ENCODE measurements at places on chromosomes 16 and 17.

GRCh38 chr17:4340914-4341615 lies 25.4 kb downstream of the UBE2G1 start:
- DNase-seq = peak; percentile 20

DNA sequence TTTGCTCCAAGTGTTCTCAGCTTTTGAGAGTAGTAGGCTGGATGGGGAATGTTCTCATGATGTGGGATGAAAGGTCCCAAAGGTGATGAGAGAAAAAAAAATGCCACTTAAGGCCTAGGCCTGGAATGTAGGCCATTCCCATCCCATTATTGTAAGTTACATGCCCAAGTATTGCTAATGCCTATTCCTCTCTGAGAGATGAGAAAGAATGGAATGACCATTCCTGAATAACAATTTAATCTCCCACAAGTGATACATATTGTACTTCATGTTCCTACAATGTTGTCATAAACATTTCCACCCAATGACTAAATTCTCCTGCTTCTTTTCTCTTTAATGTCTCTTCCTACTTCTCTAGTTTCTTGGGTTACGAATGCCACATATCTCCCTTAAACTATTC lies 102.8 kb upstream of the KCNJ16 start:
- no peak for DNase-seq

- no peak for DNase-seq
Measured at GRCh38 chr17:37825851-37826250, 81.0 kb upstream of the HNF1B start.

- DNase-seq = no peak
Measured at GRCh38 chr17:34151102-34151501, 104.0 kb upstream of the CCL2 start.

GRCh38 chr17:69516911-69517310 lies 102.4 kb downstream of the MAP2K6 start:
- no peak for DNase-seq

DNA sequence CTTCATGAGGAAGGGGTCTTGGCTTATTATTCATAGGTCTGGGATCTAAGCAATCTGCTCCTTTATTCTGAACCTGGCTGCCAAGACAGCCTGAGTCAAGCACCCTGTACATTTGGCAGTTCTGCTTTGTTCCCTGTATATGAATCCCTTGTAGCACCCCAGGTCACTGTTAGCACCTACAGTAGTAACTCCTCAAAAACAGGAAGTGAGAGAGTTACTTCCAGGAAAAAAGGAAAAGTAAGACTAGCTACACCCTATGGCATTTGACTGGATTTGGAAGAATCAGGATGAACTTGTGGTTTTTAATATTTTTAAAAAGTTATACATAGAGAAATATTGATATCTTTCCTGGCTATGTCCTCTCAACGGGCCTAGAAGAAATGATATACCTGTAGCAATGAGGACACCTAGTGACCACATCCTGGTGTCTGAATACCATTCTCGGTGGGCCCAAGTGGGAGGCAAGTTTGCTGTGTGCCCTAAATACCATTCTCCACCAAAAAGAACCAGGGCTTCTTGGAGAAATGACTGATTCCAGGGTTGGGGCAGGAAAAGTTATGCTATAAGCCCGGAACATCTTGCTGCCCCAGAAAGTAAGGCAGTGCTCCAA lies 9.9 kb downstream of the ANKRD40 start:
- no peak for DNase-seq

- DNase-seq = no peak
Measured at GRCh38 chr16:54946909-54947308, 16.2 kb downstream of the IRX5 start.

GRCh38 chr17:82247856-82248671 lies 19.2 kb downstream of the SLC16A3 start:
- no peak for DNase-seq

DNA sequence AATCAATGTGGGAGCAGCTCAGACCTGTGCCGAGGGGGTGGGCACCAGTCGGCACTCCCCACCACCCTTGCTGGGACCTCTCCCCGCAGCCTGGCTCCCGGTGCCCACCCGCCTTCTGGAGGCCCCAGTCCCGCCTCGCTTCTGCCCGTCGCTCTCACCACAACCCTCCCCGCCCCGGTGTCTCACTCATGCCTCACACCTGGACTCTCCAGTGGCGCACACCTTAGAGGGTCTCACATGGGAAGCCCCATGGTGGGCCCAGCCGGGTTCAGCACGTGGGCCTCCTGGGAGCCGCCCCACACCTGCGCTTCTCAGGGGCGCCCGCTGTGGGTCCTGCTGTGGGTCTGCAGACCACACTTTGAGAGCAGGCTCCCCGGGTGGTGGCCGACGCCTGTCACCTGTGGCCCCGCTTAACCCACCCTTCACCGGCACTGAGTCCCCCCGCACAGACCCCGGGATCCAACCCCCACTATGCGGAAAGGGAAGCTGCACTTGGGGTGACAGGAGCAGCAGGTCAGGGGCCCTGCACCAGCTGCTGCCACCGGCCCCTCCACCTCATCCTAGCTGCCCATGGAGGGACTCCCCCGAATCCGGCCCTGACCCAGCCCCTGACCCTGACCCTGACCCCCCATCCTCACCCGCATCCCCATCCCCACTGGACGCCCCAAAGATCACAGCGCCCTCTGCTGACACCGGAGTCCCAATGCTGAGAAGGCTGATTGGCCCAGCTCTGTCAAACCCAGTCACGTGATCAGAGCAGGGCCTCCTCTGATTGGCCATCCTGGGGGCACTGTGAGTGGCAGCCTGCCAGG lies 27.4 kb upstream of the SLC38A10 start:
- no peak for DNase-seq

DNA sequence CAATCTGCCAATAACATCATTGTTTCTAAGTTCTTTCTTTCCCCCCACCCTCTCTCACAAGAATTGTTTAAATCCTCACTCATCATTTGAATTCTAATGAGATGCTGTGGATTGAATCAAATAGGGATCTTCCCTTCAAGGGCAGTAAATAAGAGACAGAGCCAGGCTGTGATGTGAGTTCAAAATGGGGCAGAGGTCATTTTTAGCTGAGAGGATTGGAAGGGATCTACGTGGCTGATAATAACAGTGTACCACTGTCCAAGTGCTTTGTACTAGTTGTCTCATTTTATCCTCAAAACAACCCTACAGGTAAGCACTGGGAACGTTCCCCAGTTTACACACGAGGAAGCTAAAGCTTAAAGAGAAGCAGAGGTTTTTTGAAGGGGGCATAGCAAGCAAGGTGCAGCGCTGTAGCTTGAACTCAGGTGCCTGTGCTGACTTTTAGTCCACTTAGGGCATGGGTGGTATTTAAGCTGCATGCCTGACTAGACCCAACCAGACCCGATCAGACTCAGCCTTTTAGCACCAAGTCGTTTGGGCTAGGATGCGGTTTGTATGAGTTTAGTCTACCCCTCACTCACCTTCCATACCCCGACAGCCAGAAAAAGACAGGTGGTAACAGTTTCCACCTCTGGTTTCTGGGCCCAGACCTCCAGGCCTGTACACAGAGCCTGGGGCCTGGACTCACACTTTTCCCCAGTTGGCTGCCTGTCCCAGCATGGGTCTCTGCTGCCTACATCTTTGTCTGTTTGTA lies 39.2 kb upstream of the CCR7 start:
- DNase-seq = no peak

GRCh38 chr16:49789616-49790015 lies 66.3 kb downstream of the ZNF423 start:
- no peak for DNase-seq

GRCh38 chr17:16820161-16820877 lies 130.3 kb downstream of the CCDC144A start:
- DNase-seq = no peak

DNA sequence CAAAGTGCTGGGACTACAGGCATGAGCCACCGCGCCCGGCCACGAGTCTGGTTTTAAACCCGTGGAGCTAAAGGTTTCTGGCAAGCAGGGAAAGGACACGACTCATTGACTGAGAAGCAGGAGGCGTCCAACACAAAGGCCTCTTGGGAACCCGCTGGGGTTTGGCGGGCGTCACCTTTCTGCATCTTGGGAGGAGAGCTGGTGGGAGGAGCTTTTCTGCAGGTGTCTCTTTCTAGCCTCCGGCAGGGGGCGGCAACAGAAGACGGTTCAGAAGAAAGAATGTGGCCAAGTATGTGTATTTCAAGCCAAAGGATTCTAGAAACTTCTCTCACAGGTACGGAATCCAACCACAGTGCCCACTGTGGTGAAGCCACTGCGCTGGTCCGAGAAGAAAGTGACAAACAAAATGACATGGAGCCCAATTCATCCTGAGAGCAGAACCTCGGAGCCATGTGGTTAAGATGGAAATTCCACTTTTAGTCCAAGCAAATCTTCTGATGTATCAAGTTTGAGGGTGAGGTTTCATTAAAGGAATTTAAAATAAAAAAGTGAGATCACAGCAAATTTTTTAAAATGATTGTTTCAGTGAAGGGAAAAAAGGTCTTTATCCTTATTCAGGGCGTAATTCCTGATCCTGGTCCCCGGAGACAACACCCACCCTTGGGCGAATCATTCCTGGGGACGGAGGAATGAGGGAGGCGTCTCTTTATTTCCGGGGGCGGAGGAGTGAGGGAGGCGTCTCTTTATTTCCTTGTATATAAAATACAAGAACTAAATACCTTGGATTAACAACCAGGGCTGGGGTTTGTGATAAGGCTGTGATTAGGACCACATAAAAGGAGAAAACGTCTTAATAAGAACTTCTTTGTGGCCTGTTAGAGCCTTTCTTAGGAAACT lies 97.6 kb downstream of the MRM3 start:
- DNase-seq = no peak

- DNase-seq = peak; percentile 41
Measured at GRCh38 chr17:56130631-56131030, 22.6 kb upstream of the ANKFN1 start.

DNA sequence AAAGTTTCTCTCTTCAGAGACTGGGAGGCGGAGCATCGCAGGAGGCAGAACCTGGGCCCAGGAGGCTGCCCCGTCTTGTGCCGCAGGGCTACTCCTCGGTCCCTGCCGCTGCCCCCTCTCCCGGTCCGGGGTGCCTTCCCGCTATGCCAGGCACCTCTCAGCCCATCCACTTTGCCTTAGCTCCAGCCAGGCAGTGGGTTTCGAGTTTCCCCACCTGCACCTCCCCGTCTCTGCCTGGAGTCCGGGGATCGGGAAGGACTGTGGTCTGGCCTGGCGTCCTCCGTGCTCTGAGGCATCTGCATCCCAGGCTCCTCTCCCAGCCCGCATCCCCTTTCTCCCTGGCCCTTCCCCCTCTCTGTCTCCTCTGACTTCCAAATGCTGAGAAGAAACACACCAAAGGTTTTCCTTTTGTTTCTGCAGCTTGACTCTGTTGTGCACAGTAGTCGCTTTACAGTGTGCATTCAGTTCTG lies 26.8 kb upstream of the PIK3R6 start:
- no peak for DNase-seq

DNA sequence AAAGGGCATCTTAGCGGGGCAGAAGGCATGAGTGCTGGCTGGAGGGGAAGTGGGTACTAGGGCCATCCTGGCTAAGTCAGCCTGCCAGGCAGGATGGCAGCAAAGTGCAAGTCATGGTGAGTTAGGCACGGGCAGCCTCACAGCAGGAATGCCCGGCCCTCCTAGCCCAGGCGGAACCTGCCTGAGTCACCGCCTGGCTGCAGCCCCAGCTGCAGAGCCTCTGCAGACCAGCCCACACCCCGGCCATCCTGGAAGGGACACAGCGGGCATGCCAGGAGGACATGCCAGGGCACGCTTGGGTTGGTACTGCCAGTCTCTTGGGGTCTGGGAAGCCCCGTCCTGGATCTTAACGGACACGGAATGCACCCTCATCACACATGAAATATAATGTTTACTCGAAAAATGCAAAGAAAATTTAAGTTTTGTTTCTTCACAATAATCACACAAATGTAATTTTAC lies 5.0 kb upstream of the ALDH3A1 start:
- DNase-seq = peak; percentile 47

DNA sequence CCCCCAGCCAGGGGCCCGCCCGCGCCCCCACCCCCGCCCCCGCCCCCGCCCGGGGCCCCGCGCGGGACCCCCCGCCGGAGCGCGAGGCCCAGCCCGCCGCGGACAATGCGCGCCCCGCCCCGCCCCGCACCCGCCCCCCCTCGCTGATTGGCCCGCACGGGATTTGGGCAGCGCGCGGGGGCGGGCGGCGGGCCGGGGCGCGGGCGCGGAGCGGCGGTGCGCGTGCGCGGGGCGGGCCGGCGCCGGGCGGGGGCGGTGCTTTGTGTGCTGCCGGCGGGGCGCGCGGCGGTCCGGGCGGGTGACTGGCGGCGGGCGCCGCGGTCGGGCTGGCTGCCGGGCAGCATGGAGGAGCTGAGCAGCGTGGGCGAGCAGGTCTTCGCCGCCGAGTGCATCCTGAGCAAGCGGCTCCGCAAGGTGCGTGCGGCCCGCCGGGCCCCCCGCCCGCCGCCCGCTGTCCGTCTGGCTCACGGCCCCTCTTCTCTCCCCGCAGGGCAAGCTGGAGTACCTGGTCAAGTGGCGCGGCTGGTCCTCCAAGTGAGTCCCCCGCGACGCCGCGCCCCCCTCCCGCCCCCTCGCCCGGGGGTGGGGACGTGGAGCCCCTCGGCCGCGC lies at the start of gene CBX2:
CBX2 (plus strand) TSS at position 255 of the 610 bp plus-strand sequence; CDS start at position 343, 88 bp downstream.
- peak; percentile 72 for DNase-seq

DNA sequence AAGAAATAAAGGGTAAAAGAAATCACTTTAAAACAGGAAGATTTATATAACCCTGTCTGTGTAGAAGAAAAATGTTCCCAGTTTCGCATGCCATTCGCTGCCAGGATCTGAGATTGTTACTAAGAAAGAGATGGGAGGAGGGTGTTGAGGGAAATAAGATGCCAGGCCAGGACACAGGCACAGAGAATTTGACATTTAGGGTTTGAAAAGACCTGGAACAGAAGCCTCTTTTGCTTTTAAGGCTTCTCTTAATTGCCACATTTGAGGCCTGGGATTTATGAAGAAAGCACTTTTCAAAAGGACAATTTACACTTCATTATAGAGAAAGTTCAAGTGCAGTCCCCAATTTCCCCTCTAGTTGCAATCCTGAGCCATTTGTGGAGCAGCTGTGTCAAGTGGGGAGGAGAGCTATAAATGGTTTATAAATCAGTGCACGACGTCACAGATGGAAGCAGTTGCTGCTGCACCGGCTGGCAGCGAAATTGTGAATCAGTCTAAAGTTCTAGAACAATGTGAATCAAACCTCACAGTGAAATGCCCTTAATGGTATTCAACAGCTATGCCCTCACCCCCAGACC lies 26.5 kb upstream of the C16orf87 start:
- DNase-seq = peak; percentile 83

- no peak for DNase-seq
Measured at GRCh38 chr17:16870253-16871245, 101.4 kb downstream of the TNFRSF13B start.

GRCh38 chr16:64132759-64133361 lies 989.0 kb downstream of the CDH11 start:
- DNase-seq = no peak
